Muscle of leg (tissue), 16 donors: ENCODE measurements at places on chromosomes 2 and 18. TPM values are rescaled to one million over a fixed set of nuclear protein-coding genes. Genes with fewer than 3 reads are reported as not detected.
A peak's percentile ranks its signal among the peaks of the same experiment; 100 is the strongest.

DNA sequence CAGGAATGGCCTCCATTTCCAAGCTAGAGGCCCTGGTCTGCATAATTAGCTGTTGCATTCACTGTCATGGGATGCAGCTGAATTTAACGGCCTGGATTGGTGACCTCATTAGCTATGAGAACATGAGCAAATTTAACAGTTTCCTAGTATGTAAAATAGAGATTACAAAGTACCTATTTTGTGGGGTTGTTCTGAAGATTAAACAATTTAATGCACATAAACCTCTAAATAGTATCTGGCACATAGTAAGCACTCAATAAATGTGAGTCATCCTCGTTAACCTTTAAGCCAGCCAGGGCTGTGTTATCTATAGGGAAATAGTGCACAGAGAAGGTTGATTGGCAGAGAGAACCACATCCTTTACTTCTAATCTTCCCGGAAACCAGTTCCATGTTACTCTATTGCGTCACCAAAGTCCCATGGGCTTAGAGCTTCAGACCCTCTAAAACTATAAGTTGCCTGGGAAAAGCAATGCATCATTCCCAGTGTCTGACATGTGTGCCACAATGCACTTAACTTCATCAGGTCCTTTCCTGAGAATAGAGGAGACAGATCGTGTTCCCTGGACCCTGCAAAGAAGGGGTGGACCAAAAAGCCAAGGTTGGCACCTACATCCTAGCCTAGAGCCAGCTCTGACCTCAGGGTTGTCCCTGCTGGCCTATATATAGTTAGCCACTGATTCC is 196.5 kb downstream of the LNPK start:
- H3K27me3 ChIP-seq = no peaks in the 10 kb centered on the region
- peak; percentile 24 for DNase-seq
- no peak overlapping the region for H3K27ac ChIP-seq
- peaks cover 8% of the 10 kb centered on the region for H3K4me1 ChIP-seq

The KCNJ13 gene
- not detected for total RNA-seq

GRCh38 chr18:59763541-59764136 is 66.4 kb upstream of the CCBE1 start:
- no peaks in the 10 kb centered on the region for H3K4me1 ChIP-seq
- H3K36me3 ChIP-seq = no peaks in the 10 kb centered on the region
- H3K27me3 ChIP-seq = no peaks in the 10 kb centered on the region

The CTNNA2 gene
- total RNA-seq = 0.62 TPM

DNA sequence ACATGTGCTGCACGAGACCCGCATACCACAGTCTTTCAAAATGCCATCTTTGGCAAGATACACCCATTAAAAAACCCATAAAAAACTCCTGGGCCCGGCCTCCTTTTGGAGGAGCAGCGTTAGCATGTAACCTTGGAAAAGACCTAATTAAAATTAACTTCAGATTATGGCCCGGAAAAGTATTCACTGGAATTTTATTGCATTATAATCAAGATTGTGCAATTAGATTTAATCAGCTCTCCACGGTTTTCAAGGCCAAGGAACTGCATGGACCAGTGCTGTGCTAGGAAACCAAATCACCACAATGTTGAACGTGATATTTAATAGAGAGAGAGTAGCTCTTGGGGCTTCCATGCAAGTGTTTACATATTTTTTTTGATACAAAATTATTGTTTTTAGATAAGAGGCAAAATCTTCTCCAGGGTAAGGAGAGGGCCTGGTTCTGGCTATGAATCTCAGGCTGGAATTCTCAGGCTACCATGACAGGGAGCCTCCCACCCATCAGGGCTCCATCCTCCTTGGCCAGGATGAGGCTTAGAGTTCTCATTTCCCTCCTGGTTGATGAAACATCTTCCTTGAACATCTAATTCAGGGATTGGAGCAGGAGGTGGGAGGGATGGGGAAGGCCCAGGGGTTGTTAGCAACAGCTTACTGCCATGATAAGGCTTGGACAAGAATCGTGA is 82.0 kb upstream of the TTC39C start:
- no peak overlapping the region for H3K27ac ChIP-seq
- H3K4me1 ChIP-seq = no peaks in the 10 kb centered on the region
- no peaks in the 10 kb centered on the region for H3K27me3 ChIP-seq
- no peaks in the 10 kb centered on the region for H3K36me3 ChIP-seq

- no peak overlapping the region for H3K27ac ChIP-seq
- H3K4me3 ChIP-seq = no peak overlapping the region
- H3K27me3 ChIP-seq = no peaks in the 10 kb centered on the region
- peaks cover 7% of the 10 kb centered on the region for H3K36me3 ChIP-seq
- DNase-seq = no peak
Observed at GRCh38 chr2:102155703-102156515, 13.4 kb downstream of the IL1R1 start.
